Stimulated activated CD4-positive, alpha-beta T cell treated with anti-CD3 and anti-CD28 coated beads, Interleukin-1b, Interleukin-23, amount 100 ng/mL, for 24 hours (primary cell): ENCODE measurements at places on chromosomes 7 and 10.

DNA sequence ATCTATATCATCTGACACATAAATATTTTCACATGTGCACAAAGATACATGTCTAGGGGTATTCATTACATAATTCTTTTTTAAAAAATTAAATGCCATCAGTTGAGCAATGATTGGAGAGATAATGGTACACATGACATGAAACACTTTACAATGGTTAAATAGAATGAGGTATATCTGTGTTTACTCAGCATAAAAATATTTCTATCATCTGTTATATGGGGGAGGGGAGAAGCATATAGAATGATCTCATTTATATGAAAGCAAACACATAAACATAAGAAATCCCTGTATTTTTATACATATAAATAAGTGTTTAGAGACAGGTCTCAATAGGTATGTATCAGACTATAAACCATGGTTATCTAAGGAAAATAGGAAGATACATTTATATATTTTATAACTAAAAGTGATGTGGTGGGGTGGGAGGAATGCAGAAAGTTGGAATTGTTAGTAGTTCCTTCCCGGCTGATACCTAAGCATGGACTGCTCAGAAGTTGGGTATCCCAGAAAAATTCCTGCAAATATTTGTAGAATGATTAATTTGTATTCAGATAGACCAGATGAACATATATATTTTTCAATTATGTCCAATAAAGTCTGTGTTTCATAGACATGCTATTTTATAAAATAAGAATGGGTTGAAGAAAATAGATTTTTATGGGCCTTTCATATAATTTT lies 75.1 kb downstream of the SHOC2 start:
- no peak for DNase-seq

- DNase-seq: no peak
Measured at GRCh38 chr10:22831586-22831985, 96.3 kb upstream of the ARMC3 start.

DNA sequence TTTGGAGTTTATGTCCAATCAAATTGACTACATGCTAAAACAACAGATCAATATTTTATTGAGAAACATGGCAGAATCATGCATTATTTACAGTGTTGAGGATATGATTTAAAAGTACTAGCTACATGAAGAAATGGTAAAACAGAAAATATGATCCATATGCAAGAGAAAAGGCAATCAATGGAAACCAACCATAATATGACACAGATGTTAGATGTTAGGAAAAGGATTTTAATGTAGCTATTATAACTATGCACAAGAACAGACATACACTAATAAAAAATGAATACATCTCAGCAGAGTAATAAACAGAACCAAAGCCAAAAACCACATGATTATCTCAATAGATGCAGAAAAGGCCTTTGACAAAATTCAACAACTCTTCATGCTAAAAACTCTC lies 166.2 kb upstream of the CACNA2D1 start:
- no peak for DNase-seq

DNA sequence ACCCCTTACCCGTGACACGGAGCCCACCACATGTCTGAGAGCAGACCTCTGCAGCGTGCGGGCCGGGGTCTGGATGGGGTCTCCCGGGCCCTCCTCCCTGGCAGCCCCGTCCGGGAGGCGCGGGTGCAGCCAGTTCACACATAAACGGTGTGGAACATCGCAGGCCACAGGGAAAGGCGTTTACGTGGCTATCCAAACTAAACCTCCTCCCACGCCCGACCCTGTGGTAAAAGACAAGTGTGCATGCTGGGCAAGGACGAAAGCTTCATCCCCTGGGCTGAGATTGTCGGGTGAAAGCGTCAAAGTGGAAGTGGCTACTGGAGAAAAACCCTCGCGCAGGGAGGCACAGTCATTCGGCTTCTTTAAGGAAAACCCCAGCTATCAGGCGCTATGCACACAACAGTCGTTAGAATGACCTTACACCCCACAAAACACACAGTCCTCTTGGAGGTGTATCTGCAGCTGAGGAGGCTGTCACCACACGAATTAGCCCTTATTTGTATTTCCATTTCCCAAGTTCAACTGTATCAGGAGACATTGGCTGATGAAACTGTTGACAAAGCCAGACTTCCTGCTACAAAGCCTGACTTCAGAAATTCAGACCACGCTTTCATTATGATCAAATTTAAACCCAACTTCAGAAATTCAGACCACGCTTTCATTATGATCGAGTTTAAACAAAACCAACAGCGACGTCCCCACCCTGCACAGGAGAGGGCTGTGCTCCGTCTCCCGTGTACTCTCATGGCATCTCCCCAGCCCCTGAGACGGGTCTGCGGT lies 15.3 kb downstream of the GPER1 start:
- DNase-seq: no peak

GRCh38 chr7:100562195-100563099 lies 11.3 kb downstream of the SAP25 start:
- no peak for DNase-seq

- DNase-seq: no peak
Measured at GRCh38 chr7:41047789-41048191, 655.1 kb downstream of the INHBA start.

- DNase-seq: no peak
Measured at GRCh38 chr10:117926491-117926890, 120.2 kb downstream of the RAB11FIP2 start.

GRCh38 chr10:24306507-24306875 lies 97.6 kb downstream of the KIAA1217 start:
- no peak for DNase-seq

DNA sequence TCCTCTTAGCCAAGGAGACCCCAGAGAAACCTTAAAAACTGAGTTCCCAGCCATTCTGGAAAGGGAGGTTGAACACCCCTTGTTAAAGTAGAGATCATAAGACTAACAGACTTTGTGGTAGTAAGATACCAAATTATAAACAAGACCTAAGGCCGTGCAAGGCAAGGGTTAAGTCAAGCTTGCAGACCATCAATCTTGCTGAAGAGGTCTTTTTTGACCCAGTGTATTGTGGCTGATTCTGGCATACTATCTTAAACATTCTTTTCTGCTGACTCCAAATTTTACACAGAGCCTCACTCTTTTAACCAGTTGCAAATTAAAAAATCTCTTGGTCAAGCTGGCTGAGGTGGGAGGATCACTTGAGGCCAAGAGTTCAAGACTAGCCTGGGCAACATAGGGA lies 1.2 kb upstream of the TBRG4 start:
- DNase-seq: no peak

DNA sequence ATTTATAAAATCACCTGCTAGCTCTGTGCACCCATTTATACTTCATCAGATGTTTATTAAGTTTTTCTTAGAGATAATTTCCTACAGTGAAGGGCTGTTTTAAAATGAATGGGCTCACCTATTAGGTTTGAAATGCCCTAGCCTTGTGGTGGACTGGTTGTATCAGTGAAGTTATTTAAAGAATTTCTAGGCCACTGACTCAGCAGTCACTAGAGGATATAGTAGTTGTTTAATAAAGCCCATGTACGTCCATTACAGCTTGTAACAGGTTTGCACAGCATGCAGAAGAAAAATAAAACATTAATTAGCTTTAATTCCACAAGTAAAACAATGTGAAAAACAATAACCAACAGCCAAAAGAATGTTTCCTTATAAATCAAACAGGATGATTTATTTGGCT lies 128.0 kb downstream of the RSU1 start:
- no peak for DNase-seq

- DNase-seq: no peak
Measured at GRCh38 chr7:151271699-151272355, 23.3 kb upstream of the SMARCD3 start.
